COR-L47 (cell line): ENCODE measurements at places on chromosomes 16 and 17.

GRCh38 chr17:38815576-38816193 lies 9.4 kb downstream of the CWC25 start:
- DNase-seq, result no peak

- DNase-seq, result no peak
Measured at GRCh38 chr16:85042167-85042526, 14.6 kb downstream of the KIAA0513 start.

GRCh38 chr17:65290056-65290455 lies 152.9 kb downstream of the RGS9 start:
- DNase-seq, result no peak

DNA sequence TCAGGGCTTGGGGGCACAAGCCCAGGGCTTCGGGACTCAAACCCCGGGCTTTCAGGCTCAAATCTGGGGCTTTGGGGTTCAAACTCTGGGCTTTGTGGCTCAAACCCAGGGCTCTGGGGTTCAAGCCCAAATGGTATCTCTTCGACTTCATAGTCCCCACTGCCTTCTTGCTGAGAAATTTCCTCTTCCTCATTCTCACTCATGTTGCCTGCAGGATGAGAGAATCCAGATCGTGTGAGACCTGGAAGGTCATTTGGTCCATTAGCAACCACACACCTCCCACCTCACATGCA lies 576 bp downstream of the ZNF768 start:
- no peak for DNase-seq

GRCh38 chr16:888901-889570 lies 81.7 kb downstream of the LMF1 start:
- DNase-seq, result no peak

- no peak for DNase-seq
Measured at GRCh38 chr16:22634954-22635353, 124.3 kb downstream of the NPIPB5 start.

DNA sequence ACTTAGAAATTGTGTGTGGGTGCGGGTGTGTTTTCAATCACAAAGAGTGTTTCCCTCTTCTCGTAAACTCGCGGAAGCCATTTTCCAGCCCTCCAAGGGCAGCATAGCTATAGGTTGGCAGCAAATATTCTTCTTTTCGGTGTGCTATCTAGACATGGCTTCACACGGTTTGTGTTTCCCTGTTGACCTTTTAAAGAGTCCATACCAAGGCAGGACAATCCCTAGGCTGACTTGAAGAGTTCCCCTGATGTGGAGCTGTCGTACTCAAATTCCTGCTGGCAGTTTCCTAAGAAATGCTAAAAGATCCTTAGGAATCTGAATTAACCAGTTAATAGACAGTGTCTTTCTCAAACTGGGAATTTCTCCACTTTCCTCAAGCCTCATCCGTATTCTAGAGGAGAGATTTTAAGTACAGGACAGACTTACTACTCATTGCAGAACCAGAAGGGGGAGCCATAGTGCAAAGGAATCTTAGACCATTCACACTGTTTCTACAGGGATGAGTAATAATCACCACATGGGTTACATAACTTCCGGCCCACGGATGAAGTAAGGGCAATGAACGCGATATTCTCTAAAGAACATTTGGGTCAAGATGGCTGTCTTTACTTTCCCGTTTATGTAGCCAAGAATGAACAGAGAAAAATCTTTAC lies 288.6 kb upstream of the ELAC2 start:
- DNase-seq, result no peak

GRCh38 chr17:7318121-7318860 lies 3.1 kb upstream of the GPS2 start:
- no peak for DNase-seq

DNA sequence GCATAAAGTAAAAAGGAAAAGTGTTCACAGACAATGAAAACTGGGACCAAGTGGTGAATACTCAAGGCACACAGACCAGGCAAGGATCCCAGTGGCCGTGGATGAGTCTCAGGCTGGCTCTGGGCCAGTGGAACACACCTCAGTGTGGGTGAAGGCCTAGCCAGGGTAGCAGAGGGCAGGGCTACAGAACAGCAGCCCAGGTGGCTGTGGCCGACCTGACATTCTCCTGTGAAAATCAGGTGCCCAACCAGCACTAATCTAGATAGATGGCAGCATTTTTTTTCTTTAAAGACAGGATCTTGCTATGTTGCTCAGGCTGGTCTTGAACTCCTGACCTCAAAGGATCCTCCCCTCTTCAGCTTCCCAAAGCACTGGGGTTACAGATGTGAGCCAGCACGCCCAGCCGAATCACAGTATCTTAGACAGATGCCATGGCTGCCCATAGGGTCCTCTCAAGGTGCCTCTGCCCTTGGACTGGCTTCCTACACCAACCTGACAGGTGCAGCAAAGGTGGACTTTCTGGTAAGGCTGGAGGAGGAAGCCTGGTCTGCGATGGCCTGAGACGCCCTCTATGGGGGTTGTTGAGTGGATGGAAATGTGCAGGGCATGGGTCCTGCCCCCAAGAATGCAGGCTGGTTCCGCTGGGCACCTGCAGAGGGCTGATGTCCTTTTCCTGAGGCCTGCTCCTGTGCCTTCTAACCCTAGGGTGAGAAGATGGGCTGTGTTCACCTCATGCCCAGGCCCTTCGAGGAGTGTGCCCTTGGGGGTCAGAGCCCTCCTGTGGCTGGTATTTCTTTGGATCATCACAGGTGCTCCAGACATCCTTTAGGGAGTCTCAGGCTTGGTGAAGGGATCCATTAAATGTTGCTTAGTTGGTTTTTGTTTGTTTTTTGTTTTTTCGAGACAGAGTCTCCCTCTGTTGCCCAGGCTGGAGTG lies 3.8 kb upstream of the P4HB start:
- DNase-seq, result no peak

DNA sequence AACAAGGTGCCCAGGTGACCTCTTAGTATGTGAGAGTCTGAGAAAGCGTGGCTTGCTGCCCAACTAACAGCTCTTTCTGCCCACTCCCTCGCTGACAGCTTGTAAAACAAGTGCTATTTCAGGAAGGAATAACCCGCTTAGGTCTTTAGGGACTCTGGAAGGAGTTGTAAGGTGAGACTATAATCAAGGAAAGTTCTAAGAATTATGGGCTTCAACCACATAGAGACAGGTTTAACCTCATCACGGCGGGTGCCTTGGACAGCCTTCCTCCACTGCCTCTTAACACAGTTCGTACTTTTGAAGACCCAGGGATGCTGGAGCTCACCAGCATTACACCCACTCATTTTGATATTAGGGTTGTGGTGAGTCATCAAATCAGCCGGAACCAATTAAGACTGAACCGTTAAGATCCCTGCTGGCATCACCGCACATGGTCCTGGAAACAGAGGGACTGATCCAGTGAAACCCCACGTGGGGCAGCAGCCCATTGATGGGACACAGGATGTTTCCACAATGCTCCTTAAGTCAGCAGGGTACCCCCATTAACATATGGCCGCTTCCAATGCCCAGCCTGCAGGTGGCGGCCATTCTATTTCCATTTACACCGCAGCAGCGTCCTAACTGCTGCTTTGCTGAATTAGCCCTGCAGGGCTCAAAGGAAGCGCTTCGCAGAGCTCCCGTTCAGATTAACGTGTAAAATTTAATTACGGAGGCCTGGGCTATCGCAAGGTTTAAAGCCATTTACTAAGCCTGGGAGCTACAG lies 176.6 kb upstream of the SDK2 start:
- DNase-seq, result no peak

GRCh38 chr17:50272711-50273653 lies 1.3 kb upstream of the TMEM92 start:
- DNase-seq, result peak; percentile 22

DNA sequence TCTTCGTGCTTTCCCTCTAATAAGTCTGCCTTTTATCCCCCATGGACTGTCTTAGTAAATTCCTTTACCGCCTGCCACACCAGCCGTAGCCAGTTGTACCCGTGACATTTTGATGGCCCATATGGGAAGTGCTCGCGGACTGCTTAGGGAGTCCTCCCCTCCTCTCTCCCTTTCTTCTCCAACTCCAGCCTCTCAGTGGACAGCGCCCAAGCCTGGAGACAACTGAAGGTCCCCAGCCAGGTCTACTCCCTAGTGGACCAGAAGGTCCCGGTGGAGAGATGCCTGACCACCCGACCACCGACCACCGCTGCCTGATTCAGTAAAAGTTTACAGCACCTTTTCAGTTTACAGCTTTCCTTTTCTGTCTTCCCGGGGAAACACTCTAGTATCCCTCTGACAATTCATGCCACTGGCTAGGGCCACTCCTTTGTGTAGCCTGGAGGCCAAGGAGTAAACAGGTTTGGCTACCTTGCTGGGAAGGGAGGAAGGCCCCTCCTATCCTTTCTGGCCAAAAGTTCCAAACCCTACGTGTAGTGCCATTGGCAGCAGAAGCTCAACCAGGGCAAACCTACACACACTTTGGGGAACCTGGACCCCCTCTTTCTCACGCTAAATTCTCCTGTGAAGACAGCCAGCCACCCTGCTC lies 18.0 kb downstream of the CTRB2 start:
- DNase-seq, result no peak

GRCh38 chr17:27513849-27514248 lies 57.6 kb downstream of the KSR1 start:
- no peak for DNase-seq

GRCh38 chr16:81473558-81473957 lies 28.9 kb downstream of the CMIP start:
- no peak for DNase-seq

- no peak for DNase-seq
Measured at GRCh38 chr16:57987441-57988177, 12.9 kb downstream of the ZNF319 start.

DNA sequence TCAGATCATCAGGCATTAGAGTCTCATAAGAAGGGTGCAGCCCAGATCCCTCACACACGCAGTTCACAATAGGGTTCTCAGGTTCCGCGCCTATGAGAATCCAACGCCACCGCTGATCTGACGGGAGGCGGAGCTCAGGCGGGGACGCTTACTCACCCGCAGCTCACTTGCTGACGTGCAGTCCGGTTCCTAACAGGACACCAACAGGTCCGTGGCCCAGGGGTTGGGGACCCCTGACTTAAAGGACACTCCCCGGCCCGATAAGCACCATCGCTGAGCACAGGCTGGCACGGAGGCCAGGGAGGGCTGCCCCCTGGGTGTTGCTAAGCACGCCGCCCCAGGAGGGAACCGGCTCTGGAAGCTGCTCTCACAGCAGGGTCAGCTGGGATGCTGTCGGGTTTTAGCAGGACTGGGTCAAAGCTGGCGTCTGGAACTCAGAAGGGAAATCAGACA lies 30.1 kb upstream of the BAHCC1 start:
- DNase-seq, result no peak

GRCh38 chr17:28725660-28726225 lies 290 bp downstream of the TLCD1 start:
- peak; percentile 75 for DNase-seq

- DNase-seq, result no peak
Measured at GRCh38 chr17:10197721-10198508, 491 bp downstream of the GAS7 start.

DNA sequence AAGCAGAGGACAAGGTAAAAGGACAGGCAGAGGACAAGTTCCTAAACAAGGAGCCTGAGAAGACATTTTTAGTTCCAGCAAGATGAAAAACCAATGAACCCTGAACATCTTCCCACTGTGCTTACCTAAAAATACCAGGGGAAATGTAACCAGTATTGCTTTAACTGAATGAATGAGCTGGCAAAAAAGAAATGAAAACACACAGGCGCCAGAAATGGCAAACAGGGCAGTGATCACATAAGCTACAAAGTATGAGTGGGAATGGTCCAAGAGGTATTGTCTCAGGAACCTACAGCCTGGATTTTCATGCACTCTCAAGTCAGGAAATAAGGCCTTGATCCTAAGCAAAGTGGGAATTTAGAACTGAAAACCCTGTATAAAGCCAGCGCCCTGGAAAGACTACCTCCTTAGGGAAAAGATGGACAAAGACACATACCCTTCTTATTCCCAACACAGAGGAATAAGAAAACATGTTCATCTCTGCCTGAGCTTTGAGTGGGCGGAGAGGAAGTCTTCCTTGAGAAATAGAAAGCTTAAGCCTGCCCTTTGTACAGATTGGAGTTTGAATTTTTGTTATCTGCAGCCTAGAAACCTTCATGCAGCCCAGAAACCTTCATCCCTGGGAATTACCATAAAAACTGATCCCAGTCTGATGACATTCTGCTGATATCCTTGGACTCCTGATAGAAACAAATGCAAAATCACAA lies 2.1 kb downstream of the CMTM2 start:
- no peak for DNase-seq

DNA sequence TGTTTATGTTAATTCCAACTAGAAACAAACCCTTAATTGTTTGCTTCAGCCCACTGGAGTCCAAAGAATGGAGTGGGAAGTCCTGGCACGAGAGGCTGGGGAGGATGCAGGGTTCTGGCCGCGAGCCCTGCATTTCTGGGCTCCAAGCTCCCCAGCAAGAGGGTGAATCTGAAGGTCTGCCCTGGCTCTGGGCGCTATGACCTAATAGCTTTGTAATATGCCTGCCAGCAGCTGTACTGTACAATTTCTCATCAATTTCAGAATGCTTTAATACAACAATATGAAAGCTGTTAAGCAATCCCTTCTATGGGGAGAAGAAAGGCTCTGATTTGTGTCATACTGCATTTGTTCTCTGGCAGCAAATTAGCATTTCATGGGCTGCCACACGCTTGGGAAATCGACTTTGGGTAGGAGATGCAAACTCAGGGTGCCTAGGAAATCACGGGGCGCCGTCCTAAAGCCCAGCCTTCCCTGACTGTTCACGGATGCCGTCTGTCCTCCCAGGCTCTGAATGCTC lies 43.8 kb downstream of the NDEL1 start:
- DNase-seq, result no peak
